ENCODE measurements at places on chromosomes 4 and X.

DNA sequence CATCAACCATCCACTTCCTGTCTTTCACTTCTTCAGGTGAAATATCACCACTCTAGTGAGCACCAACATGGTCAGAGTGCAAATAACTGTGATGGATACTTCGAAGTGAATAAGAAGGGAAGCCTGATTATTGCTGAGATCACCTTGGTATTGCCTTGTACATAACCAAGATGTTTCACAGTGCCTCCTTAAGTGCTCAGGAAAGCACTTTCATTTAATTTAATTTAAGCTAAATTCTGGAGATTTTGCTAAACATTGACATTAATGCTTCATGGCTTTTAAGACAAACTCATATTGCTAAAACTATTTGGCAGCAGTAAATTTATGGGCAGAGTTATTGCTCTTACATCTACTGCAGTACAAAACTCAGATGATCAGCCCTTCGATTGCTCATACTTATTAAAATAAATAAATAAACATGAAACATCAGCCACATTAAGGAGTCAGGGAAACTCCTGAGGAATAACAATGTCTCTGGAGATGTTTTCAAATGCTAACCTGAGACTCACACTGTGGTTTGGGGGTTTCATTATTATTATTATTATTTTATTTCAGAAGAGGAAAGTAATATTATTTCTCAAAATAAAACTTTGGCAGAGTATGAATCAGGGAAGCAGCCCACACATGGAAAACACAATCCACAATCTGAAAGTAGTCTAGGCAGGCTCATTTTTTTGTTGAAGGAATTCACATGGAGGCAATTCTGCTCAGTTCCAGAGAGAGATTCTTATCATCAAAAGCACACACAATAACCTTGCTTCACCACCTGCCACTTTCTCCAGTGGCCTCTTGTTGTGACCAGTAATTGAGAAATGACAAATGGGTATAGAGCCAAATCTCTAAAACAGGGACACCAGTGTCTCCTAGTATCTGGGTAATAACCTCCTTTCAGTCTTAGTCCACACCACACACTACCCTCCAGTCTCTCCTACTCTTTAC is 344.2 kb downstream of the MAPK10 start:
- DNase-seq: no peak

DNA sequence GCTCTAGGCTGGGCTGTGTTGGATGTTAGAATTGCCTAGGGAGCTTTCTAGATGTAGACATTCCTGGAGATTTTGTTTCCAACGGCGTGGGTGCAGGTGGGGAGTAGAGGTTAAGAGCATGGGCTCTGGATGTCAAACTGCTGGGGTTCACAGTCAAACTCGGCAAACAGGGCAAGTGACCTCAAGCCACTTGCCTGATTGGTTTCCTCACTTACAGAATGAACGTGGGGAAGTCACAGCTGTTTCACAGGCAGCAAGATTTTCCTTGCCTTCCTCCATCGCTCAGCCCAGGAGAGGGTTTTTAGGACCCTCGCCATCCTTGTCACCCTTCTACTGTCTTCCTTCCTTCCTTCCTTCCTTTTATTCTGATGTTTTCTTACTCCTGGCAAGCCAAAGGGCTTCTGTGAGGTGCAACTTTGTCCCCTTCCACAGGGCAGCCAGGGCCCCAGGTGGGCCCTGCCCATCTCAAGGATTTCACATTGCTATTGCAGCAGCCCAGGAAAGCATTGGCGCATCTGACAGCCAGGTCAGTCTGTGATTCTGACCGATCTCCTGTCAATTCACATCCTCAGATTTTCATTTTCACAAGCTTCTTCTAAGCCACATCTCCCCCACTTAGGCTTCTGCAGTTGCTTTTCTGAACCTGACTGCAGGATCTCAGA is 7.0 kb downstream of the RTL5 start:
- no peak for DNase-seq

- DNase-seq: no peak
Observed at GRCh38 chr4:101217353-101218031, 129.8 kb downstream of the PPP3CA start.

- no peak for DNase-seq
Observed at GRCh38 chrX:40188573-40189417, 91.0 kb upstream of the BCOR start.

- DNase-seq: no peak
Observed at GRCh38 chr4:75071317-75071716, 138.4 kb downstream of the PARM1 start.

DNA sequence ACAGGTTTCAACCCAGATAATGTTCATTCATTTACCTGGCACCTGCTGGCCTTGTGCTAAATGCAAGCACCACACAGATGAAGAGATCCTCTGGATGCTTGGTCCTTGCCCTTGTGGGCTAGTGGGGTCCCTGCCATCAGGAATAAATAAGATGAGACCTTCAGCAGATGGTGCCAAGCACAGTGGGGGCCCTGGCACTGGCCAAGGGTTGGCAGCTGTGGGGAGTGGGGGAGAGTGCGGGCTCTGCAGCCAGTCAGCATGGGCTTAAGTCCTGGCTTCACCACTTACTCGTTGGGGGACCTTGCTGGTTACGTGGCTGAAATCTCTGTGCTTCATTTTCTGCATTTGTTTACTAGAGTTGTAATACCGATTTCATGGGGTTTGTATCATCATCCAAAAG is 6.9 kb downstream of the LAP3 start:
- DNase-seq: no peak

DNA sequence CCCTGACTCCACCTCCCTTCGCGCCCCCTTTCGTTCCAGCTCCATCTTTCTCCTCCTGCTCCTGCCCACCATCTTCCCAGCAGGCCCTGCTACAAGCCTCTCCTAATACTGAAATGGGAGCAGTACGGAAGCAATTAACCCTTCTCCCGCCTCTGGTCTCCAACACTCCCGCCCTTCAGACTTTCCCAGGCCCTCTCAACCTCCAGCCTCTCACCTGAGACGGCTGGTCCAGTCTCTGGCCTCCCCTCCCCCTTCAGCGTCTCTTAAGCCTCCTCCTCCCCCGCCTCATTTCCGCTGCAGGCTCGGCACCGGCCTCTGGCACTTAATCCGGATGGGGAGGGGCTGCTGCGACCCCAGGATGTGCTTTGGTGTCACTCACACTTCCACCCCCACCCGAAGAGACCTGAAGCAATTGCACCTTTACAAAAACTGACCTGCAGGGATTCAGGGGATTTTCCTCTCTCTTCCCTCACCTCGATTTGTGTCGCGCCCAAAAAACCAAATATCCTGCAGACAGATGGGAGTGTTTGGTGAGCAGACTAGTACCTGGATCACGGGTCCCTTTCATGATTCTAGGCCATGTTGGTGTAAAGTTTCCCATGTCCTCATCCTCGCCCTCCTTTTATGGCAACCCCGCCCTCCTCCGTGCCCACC is 657 bp downstream of the TCEAL8 start:
- peak; percentile 41 for DNase-seq

GRCh38 chr4:65791812-65792308 is 121.6 kb upstream of the EPHA5 start:
- no peak for DNase-seq

Data from RWPE1 (cell line).